KG1 (cell line): ENCODE measurements at places on chromosomes 16 and 17.

DNA sequence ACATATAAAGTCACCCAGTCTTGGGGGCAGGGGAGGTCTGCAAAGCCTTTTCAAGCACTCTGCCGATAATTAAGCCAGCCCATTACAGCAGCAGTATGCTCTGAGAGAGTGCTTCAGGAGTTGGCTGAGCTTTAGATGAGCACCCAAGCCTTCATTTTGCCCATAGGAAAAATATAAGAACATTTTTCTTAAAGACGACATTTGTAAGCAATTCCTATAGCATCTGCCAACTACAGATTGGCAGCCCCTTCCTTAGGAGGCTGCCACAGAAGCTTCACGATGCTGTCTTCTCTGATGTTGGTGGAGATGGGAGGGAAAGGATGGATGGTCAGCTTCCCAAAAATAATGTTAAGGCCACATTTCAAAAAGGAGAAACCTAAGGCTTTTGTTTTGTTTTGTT lies 367.5 kb downstream of the XYLT1 start:
- no peak for DNase-seq

GRCh38 chr17:46167826-46168569 lies 25.2 kb downstream of the KANSL1 start:
- no peak for DNase-seq

- DNase-seq, result no peak
These were observed 43.4 kb downstream of the MYOCD start for GRCh38 chr17:12709063-12709462.

GRCh38 chr17:64218066-64218465 lies 45.0 kb downstream of the TEX2 start:
- no peak for DNase-seq

GRCh38 chr16:66346221-66346620 lies 20.3 kb upstream of the CDH5 start:
- DNase-seq, result no peak

DNA sequence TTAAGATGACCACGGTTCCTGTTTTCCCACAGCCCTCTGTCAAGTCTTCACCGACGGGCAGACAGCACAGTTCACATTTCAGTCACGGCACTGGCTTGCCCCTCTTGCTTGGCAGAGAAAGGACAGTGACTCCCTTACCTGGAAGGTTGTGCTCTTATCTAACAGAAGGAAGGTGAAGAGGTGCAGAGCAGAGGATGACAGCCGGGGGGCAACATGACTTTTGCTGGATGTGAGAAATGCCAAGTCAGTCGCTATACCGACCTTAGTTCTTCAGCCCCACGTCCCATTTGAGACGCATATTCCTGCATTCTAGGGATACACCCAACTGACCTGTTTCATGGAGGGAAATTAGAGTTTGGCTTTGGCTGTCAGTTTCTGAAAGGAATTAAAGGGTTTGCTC lies 492.3 kb downstream of the NPIPA7 start:
- no peak for DNase-seq

DNA sequence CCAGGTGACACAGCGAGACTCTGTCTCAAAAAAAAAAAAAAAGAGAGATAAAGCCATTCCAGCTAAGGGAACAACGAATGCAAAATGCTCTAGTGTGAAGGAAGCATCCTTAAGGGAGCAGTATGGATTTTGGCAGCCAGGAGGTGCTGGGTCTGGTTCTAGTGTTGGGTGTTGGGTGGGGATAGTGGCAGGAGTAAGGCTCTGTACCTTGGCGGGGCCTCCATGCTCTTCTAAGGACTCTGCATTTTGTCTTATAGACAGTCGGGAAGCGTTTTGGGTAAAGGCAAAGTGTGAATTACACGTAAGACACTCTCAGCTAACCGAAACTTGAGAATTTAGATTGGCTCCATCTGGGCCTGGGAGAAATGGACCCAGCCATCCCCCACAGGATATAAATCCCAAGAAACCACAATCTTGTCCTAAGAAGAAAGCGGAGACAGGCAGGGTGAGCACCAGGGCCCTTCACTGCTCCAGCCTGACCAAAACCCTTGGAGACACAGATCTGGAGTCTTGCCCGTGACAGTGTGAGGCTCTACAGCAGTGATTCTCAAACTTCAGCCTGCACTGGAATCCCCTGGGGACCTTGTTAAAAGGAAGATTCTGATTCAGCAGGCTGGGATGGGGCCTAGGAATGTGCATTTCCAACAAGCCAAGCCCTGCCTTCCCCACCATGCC lies 33.1 kb upstream of the PHB1 start:
- DNase-seq, result no peak

GRCh38 chr16:87393680-87394055 lies 1.5 kb downstream of the MAP1LC3B start:
- DNase-seq, result no peak

DNA sequence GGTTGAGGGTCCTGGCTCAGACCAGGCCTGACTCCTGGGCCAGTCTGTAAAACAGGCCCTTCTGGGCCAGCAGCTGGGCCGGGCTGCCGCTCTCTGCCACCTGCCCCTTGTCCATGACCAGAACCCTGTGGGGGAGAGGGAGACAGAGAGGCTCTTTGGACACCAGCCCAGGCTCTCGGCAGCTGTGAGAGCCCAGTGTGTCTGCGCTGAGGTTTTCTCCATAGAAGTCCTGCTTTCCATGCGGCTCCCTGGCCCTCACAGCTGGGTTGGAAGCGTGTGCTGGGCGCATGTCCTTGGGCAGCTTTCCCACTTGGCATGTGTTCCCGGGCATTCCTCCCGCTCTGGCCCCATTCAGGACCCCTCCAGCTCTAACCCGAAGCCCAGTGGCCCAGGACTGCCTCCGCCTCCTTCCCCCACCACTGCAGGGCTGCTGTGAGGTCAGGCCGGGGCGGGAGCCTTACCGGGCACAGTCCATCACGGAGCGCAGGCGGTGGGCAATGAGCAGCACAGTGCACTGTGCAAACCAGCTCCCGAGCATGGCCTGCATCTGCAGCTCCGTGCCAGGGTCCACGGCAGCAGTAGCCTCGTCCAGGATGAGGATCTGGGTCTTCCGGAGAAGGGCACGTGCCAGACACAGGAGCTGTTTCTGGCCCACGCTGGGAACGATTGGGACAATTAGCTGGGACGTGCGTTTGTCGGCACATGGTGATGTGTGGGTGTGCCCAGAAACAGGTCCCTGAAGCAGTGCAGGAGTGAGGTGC lies 73.0 kb downstream of the ABCC6 start:
- DNase-seq, result no peak

DNA sequence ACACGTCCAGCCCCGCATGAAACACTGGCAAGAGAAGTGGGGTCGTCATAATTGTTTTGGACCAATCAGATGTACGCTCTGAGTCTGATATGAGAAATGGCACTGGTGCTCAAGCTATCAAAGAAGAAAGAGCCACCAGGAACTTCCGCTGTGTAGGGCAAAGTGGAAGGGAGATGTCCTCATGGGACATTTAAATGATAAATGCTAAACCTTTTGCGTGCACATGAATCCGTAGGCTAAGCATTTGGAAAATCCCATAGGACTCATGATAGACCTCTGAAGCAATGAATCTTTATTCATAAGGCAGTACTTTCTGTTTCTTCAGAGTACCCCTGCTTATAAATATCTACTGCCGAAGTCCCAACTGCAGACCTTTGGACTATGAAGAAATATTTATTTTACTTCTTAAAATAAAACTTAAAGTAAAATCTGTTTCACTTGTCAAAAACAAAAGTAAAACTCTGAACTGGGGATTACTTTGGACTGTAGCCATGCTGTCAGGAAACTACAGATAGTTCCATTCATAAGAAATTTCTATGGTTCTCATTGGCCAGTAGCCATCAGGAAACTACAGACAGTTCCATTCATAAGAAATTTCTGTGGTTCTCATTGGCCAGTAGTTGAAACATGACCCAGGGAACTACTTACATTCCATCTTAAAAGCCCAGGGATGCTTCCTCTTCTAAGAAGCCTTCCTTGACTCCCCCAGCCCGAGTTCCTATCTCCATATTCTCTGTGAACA lies 335.1 kb downstream of the HS3ST4 start:
- DNase-seq, result no peak

- no peak for DNase-seq
These were observed 11.7 kb upstream of the MAF start for GRCh38 chr16:79612207-79612606.
